ENCODE measurements at places on chromosomes 4 and X. TPM values are rescaled to one million over a fixed set of nuclear protein-coding genes. Genes with fewer than 3 reads are reported as not detected.

- DNase-seq, result peak; percentile 59
Observed at GRCh38 chrX:154748712-154749339, 2.1 kb downstream of the GAB3 start.

- DNase-seq, result no peak
Observed at GRCh38 chrX:154735695-154736393, 15.0 kb downstream of the GAB3 start.

- DNase-seq, result no peak
Observed at GRCh38 chrX:108223585-108223984, 132.0 kb downstream of the ATG4A start.

- no peak for DNase-seq
Observed at GRCh38 chr4:140298001-140298400, 75.4 kb upstream of the SCOC start.

DNA sequence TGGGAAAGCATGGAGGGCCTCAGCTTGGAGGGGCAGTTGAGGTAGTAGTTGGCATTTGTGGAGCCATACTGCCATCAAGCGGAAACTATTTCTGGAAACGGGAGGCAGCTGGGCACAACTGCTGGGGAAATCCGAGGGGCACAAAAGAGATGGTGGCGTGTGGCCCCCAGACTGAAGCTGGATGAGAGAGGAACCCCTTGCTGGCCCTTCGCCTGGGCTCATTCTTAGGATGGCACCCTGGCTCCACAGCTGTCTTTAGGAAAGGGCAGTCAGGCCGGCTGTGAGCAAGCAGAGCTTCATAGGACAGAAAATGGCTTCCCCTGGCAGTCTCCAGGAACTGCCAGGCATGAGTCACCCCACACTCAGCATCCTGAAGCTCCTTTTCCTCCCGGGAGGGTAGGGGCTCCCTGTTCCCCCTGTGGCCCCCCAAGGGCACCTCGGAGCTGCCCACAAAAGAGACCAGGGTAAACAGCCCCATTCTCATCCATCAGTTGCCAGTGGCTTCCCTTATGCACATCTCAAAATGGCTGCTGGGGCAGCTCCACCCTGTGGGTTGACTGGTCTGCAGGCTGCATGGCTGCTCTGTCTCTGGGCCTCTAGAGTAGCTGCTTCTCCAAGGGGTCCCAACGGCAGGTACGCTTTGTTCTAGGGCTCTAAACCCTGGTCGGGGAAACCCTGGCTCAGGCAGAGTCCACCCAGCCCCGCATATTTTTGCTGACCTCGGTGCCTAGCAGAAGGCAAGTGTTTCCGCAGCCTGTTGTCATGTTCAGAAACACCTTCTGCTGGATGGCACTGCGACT lies 64.7 kb downstream of the NBDY start:
- peak; percentile 25 for DNase-seq

GRCh38 chrX:149467920-149468319 lies 37.2 kb downstream of the IDS start:
- DNase-seq, result no peak

GRCh38 chrX:129556806-129557315 lies 16.8 kb downstream of the OCRL start:
- DNase-seq, result no peak

- DNase-seq, result no peak
Observed at GRCh38 chr4:84894621-84895020, 71.9 kb downstream of the WDFY3 start.

The PLS3 gene
- total RNA-seq, result 80.5 TPM

The CNKSR2 gene
- not detected for total RNA-seq

The RIBC1 gene
- 2.6 TPM for total RNA-seq

The RNF4 gene
- 50.8 TPM for total RNA-seq

The FAM47E gene
- 0.38 TPM for total RNA-seq

Data from A172 (cell line).